ENCODE measurements at places on chromosomes 7 and 10.
A peak's percentile ranks its signal among the peaks of the same experiment; 100 is the strongest.

DNA sequence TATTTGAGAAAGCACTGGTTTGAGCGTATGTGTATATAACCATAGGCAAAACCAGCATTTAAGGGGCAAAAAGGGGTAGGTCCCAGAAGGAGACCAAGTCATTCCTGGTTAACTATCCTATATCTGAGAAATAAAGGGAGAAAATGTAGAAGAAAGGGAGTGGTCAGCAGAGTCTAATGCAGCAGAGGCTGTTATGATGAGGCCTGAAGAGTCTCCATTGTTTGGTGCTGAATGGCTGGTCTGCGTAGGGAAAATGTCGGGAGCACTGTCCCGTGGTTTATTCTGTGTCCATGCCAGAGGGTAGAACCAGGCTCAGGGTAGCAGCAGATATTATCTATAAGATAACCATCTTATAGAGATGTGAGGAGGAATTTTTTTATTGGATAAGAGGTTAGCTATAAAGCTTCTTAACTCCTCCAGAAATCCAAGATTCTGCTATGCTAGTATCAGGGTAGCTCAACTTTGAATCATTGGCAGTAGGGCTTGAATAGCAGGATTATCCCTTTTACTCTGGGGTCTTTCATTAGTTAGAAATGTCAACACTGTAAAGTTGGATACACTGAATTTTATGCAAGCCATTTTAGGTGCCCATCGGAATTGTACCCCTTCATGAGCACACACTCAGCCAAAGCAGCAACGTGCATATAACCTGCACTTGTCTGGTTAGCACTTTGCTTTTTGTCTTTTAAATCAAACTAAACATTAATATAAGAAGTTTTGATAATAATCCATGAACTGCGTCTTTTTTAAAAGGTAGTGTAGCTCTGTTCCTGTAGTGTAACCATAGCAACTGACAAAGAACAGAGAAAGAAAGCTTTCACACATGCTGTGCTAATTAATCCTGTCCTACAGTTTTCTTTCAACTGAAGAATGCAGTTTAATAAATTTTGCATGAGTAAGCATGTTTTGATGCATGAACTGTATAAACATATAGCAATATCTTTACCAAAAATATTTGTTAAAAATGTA, 312.0 kb upstream of the FZD1 start:
- no peak for DNase-seq

DNA sequence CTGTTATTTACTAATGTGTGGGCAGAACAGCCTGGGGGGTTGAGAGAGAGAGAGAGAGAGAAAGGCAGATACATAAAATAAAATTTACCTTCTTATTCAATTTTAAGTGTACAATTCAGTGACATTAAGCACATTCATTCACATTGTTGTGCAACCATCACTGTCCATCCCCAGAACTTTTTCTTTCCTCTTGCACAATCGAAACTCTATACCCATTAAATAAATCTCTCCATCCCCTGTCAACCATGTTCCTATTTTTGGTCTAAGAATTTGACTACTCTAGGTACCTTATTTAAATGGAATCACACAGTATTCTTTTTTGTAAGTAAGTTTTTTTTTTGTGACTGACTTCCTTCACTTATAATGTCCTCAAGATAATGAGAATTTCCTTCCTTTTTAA, 181.6 kb downstream of the SND1 start:
- DNase-seq, result no peak

- no peak for DNase-seq
Observed at GRCh38 chr7:2559283-2559950, 638 bp downstream of the IQCE start.

DNA sequence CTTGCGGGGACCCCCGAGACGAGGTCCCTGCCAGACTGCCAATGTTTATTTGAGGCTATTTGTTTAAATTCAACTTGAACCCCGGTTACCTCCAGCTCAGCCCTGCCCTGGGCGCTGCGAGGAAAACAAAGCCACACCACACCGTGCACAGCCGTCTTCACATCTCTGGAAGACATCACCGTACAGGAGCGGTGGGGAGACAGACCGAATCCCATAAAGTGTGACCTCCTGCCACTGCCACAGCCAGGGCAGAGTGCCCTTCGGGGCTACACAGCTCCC, 40.0 kb downstream of the PRKAG2 start:
- no peak for DNase-seq

- DNase-seq, result no peak
Observed at GRCh38 chr10:78863906-78864239, 204.9 kb upstream of the ZMIZ1 start.

DNA sequence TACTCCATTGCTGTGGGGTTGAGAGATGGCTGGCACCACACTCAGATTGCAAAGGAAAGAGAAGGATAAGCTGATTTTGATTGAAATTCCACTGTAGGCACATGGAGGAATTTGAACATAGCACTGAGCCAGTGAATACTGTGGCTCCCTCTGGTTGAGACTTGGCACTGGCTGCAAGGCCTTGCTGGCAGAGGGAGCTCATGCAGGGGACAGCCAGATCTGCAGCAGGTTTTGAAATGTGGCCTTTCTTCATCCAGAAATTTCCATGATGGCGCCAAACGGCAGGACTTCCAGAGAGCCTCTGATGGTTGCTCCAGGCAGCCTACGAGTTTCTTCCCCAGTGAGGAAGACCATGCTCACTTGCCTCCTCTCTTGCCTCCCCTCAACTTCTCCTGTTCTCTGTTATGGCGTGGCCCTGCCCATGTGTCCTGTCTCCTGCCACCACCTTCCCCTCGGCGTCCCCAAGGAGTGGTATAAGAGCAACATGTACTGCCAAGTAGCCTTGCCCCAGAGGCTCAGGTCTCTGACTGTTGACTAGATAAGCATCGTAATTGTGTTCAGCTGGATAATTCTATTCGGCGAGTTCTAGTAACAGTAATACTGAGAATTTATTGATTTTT, 265.6 kb downstream of the CCDC3 start:
- no peak for DNase-seq

DNA sequence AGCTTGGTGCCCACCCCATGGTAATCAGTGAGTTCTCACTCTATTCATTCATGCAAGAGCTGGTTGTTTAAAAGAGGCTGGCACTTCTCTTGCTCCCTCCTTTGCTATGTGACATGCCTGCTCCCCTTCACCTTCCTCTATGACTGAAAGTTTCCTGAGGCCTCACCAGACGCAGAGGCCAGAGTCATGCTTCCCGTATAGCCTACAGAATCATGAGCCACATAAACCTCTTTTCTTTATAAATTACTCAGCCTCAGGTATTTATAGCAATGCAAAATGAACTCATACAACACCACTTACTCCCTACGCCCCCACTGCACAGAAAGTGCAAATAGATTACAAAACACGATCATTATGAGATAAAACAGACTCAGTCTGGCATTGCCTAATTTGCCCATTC, 39.0 kb downstream of the SEC61G start:
- no peak for DNase-seq

GRCh38 chr7:110803602-110804143, 287.3 kb upstream of the LRRN3 start:
- no peak for DNase-seq

GRCh38 chr7:3039787-3040186, 3.9 kb downstream of the CARD11 start:
- no peak for DNase-seq

- no peak for DNase-seq
Observed at GRCh38 chr10:6918305-6918704, 338.2 kb upstream of the PRKCQ start.

DNA sequence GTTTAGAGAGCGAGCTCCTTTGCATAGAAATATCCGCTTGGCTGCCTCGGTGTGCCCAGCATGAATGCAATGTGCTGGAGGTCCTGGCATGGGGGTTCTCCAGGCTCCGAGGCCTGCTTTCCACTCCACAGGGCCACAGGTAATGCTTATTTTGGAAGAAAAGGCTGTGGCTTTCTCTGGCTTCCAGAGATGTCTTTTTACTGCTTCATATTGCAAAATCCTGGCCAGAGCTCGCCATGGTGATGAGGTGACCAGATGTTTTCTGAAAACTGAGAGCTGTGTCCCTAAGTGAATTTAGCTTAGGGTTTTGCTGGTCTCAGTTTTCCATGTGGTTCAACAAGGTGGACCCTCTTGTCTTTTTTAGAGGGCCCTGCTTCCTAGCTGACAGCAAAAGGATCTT, 65.2 kb downstream of the BMPER start:
- no peak for DNase-seq

DNA sequence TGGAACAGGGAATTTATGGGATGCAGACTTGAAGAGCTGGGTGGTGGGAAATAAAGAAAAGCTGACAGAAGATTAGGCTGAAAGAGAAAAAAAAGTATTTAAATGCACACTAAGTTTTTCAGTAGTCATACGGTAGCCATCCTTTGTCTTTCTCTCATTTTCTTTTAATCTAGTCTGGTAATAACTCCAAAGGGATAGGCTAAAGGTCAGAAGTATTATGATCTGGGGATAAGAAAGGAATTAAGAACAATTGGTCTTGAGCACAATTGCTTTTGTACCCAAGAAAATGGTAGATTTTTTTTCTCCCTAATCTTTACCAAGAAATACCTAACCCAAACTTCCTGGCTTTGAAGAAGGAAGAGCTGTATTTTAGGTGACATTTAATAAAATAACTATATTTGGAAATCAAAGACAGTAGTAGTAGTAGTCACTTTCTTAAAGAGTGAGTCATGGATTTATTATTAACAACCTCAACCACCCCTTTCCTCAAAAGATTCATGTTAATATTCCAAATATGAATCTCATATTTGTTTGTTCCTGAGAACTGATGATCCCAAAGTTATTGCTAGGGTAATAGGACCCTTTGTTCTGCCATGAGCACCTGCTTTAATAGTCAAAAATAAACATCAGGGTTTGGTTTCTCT, 120.2 kb upstream of the ODAD2 start:
- DNase-seq, result no peak

- no peak for DNase-seq
Observed at GRCh38 chr7:3294432-3295100, 6.5 kb upstream of the SDK1 start.

GRCh38 chr10:71616817-71617654, 102.5 kb downstream of the C10orf105 start:
- DNase-seq, result no peak

DNA sequence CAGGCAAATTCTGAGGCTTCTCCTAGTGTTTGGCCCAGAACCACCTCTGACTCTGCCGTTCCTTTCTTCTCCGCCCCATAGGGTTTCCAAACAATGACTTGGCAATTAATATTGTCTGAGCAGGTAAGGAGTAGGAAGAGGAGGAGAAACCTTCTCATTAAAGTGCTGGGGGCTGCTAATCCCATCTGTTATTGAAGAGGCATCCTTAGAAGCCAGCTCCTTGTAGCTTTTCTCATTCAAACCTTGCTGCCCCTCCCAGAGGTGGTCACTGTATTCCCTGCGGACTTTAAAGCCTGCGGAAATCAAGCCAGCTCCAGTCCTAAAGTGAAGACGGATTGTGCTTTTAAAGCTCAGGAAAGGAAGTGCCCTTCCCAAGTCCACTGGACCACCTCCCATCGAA, 1.4 kb upstream of the NKX1-2 start:
- no peak for DNase-seq

DNA sequence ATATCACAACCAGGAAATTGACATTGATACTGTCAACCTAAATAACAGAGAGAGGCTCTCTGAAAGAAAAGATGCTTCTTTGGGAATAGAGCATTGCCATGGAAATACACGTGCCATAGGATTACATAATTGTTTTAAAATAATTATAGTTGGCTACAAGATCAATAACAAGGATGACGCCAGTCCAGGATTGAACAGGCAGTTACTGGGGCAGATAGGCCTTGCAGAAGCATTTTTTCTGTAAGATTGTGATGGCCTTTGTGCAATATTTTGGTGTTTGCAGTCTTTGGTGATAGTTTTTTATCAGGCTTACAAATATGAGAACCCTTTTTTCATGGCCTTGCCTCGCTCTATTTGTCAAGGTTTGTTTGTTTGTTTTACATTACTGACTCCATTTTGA, 10.5 kb downstream of the ACADSB start:
- no peak for DNase-seq

- DNase-seq, result peak; percentile 45
Observed at GRCh38 chr7:104923010-104923421, 91.0 kb upstream of the KMT2E start.

DNA sequence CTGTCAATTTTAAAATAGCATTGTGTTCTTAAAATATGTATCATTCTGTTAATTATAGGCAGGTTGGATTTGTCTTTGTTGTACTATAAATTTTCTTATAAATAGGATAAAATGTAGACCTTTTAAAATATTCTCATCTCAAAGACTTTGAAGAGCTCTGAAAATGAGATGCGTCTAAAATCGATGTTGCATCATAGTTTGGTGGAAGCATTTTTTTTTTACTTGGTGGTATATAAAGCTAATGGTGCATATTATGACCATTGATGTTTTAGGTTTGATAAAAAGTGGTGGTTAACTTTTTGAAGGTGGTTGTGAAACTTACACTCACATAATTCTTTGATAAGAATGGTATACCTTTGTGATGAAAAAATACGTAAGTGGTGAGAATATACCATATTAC, 69.1 kb downstream of the ZNRF2 start:
- no peak for DNase-seq

GRCh38 chr7:137771679-137772078, 75.1 kb downstream of the DGKI start:
- no peak for DNase-seq

- DNase-seq, result no peak
Observed at GRCh38 chr7:158263110-158263963, 324.3 kb downstream of the PTPRN2 start.

- DNase-seq, result no peak
Observed at GRCh38 chr10:27541796-27542729, 38.0 kb downstream of the RAB18 start.

DNA sequence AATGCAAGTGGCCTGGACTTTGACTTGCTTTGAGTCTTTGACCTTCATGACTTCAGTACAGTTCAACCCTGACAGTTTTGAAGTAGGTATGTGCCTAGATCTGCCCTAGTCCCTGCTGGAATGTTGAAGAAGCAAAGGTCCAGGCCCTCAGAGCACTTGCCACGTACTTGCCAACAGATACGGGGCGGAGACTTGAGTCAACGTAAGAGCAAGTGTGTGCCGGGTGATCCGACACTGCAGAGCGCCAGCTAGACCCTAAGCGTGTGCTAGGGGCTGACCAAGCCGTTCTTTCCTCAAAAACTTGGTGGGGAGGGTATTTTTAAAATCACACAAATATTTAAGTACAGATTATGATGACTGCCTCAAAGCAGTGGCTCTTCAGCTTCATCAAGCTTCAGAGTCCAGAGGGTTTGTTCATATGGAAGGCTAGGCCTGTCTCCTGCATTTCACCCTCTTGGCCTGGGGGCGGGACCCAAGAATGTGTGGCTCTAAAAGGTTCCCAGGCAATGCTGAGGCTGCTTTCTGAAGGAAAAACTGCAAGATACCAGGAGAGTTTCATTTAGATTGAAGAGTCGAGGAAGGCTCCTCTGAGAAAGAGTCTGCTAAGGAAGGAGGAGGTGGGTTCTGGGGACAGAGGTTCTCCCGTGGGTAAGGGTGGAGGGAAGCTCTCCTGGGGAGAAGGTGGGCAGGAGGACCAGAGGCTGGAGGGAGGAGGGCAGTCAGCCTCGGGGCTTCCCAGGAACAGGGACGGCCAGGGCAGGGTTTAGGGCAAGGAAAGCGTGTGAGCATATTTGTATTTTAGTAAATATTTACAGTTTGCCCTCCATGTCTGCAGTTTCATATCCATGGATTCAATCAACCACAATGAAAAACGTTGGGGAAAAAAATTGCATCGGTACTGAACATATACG, 160.3 kb downstream of the EGFR start:
- DNase-seq, result no peak

GRCh38 chr10:68989317-68989990, 851 bp downstream of the KIFBP start:
- no peak for DNase-seq

GRCh38 chr10:17236468-17237148, 8.6 kb downstream of the VIM start:
- no peak for DNase-seq

Measured in NCI-H1048 (cell line).